ENCODE measurements at places on chromosomes 7 and 10.
A peak's percentile ranks its signal among the peaks of the same experiment; 100 is the strongest.

GRCh38 chr7:84105586-84105985 is 89.0 kb downstream of the SEMA3A start:
- DNase-seq = no peak

DNA sequence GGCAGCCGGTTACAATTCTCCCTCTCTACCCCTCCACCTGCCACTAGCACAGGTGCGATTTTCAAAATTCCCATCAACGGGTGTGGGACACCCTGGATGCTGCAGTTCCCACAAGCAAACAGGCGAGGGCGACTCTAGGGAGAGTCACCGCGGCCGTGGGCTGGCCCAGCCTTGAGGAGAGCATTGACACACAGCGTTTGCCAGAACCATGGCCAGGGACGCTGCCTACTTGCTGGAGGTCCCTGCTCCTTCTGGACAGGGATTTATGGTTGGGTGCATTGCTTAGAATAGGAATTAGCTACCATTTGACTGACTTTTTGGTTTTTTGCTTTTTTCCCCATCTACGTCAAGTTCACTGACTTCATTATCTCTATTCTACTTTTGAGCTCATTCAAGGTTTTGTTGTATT is 19.0 kb upstream of the CLDN4 start:
- DNase-seq = peak; percentile 45

DNA sequence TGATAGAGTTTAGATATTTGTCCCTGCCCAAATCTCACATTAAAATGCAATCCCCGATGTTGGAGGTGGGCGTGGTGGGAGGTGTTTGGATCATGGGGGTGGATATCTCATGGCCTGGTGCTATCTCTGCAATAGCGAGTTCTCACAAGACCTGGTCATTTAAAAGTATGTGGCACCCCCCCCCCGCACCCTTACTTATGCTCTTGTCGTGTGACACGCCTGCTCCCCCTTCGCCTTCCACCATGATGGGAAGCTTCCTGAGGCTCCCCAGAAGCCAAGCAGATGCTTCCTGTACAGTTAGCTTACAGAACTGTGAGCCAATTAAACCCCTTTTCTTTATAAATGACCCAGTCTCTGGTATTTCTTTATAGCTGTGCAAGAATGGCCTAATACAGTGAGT is 118.8 kb downstream of the SORBS1 start:
- DNase-seq = no peak

- no peak for DNase-seq
Observed at GRCh38 chr10:49508249-49508648, 30.7 kb downstream of the ERCC6 start.

DNA sequence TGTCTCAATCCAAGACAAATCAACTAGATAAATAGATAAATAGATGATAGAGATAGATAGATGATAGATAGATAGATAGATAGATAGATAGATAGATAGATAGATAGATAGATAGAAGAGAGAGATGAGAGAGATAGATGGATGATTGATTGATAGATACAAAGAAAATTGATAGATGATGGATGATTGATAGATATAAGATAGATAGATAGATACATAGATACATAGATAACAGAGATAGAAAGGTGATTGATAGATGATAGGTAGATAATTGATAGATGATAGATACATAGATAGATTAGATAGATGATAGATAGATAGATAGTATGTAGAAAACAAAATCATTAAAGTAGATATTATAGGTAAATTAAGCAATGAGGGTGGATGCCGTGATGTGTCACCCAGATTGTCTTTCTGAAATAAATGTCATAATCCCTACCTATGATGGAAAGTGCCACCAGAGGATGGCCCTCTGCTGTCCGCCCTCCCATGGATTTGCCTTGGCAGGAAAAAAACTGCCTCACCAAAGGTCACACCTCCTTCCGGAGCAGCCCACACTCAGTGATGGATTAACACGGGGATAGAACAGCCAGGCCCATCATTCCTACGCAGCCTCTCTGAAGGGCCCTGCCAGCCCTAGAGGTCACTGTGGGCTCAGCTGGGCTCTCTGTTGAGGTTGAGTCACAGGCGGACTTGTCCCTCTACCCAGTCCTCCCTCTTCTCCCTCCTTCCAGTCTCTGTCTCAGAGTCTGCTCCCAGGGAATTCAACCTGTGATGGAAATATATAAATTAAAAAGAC is 50.8 kb downstream of the KCNH2 start:
- no peak for DNase-seq

GRCh38 chr10:3542185-3542611 is 242.8 kb downstream of the KLF6 start:
- DNase-seq = no peak

GRCh38 chr10:129042776-129043595 is 424.1 kb upstream of the MGMT start:
- no peak for DNase-seq

- no peak for DNase-seq
Observed at GRCh38 chr10:43692051-43692825, 43.6 kb upstream of the ZNF32 start.

GRCh38 chr10:131876017-131876416 is 24.8 kb upstream of the PPP2R2D start:
- DNase-seq = no peak

GRCh38 chr7:157688533-157689268 is 351.9 kb downstream of the DNAJB6 start:
- no peak for DNase-seq

DNA sequence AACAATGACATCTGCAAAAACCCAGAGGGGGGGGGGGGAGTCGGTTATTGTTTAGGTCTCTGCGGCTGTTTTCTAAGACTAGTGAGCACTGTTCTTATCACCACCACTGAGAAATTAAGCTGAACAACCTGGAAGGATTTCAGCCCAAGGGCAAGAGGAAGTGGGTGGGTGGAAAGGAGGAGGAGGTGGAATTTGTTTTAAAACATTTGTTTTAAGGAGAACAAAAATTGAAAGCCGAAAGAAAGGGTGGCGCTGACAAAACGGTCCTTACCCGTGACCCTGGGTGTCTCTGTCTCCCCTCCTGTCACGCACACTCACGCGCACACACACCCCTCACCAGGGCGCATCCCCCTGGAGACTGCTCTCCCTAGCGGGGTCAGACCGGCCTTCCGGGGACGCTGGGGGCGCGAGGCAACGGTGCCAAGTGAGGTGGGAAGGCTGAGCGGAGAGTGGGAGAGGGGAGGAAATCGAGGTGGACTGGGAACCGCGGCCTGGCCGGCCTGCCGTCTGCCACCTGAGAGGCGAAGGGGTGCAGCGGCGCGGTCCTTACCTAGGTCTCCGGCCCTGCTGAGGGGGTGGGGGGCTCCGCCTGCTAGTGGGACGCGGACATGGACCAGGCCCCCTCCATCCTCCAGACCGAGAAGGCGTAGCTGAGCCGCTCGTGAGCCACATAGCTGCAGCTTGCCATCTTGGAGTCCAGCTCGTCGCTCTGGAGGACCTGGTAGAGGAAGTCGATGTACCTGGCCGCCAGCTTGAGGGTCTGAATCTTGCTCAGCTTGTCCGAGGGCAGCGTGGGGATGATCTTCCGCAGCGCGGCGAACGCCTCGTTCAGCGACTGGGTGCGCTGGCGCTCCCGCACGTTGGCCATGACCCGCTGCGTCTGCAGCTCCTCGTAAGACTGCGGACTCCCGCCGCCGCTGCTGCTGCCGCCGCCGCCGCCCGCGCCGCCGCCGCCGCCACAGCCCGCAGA is 1.0 kb downstream of the TWIST1 start:
- no peak for DNase-seq

- DNase-seq = no peak
Observed at GRCh38 chr7:51369746-51370145, 53.1 kb upstream of the COBL start.

- DNase-seq = no peak
Observed at GRCh38 chr10:75294518-75294865, 58.7 kb upstream of the COMTD1 start.

DNA sequence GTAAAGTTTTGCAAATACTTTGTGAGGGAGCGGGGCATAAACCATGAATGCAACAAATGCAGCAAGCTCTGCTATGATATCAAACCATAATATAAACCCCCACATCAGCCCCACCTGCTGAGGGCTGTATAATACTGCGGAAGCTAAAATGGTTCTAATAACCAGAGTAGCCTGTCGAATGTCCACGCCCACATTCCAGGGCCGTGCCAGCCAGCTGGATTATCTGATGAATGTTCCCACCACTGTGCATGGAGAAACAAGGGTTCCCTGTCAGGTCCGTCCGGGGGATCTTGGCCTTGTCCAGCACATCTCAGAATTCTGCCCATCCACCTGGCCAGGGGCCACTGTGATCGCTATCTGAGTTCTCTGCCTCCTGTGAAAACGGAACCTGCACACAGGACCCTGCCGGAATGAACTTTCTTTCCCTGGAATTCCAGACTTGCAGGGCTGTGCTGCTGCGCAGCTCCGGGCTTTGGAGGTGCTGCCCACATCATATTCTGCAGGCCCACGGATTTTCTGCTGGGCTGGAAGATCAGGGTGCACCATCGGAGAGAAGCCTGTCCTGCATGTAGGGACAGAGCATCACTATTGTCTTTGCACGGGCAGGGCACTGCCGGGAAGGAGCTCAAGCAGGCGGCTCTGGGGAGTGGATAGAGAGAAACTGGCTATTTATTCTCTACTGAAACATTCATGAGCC is 77.0 kb upstream of the GNA12 start:
- DNase-seq = no peak

- DNase-seq = no peak
Observed at GRCh38 chr7:24216576-24217125, 67.3 kb upstream of the NPY start.

- no peak for DNase-seq
Observed at GRCh38 chr7:74220229-74220628, 10.4 kb downstream of the LAT2 start.

GRCh38 chr7:55092975-55093373 is 74.2 kb downstream of the EGFR start:
- no peak for DNase-seq

DNA sequence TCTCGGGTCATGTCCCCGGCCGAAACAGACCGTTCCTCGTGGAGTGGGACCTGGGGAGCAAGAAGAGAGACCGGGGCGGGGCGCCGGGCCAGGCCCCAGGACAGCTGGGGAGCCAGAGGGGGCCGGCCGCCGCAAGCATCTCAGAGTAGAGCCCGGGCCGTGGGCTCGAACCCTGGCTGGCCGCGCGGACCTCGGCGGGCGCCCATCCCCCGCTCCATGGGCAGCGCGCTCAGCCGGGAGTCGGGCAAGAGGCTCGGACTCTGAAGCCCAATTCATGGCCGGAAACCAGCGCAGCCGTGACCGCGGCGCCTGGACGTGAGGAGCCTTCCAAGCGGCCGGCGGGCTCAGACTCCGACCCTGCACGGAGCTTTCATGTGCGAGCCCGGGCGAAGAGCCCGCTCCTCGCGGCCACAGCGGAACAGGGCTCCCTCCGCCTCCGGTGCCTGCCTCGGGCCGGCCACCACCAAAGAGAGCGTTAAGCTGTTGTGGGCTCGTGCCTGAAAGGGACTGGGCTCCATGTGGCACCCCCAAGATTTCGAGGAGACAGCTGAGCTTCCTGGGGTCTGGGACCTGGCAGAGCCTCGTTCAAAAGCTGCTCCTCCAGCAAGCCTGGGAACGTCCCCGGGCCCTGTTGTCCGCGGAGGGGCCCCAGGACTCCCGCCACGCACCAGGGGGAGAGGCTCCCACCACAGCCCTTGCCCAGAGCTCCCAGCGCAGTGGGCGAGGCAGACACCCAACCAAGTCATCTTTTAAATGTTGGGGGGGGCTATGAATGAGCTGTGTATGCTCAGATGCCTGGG is 757 bp upstream of the GRID1 start:
- no peak for DNase-seq

- peak; percentile 28 for DNase-seq
Observed at GRCh38 chr10:119750391-119751230, 24.8 kb downstream of the INPP5F start.

DNA sequence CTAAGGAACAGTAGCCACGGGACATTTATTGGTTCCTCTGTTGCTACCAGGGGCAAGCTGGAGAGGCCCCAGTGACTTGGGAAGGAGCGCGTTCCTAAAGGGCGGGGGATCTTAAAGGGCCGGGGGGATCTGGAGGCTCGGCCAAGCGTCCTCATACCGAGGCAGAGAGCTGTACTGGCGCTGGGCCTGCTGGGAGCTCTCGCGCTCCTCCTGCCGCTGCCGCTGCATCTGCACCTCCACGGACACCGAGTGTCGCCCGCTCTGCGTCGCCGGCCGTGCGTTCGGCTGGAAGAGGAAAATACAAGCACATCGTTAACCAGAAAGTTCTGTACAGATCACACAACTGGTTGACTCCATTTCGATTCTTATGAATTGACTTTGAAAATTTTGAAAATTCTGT is 695.6 kb downstream of the PARD3 start:
- no peak for DNase-seq

DNA sequence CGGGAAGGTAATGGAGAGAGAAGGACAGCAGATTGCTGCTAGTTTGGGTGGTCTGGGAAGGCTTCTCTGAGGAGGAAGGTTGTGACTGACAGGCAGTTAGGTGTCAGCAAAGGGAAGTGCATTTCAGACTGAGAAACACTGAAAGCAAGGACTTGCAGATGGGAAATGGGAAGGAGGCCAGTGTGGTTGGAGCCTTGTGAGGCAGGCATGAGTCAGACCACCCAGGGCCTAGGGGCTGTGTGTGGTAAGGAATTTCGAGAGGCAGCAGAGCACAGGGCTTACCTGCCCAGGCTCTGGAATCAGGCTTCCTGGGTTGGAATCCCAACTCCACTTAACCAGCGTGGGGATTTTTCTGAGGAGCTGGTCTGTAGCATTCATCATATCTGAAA is 53.5 kb downstream of the NRF1 start:
- no peak for DNase-seq

GRCh38 chr7:84354866-84355265 is 160.3 kb upstream of the SEMA3A start:
- DNase-seq = no peak

- DNase-seq = no peak
Observed at GRCh38 chr7:49481075-49481474, 292.4 kb upstream of the VWC2 start.

GRCh38 chr10:93680412-93681047 is 21.9 kb downstream of the FRA10AC1 start:
- no peak for DNase-seq

DNA sequence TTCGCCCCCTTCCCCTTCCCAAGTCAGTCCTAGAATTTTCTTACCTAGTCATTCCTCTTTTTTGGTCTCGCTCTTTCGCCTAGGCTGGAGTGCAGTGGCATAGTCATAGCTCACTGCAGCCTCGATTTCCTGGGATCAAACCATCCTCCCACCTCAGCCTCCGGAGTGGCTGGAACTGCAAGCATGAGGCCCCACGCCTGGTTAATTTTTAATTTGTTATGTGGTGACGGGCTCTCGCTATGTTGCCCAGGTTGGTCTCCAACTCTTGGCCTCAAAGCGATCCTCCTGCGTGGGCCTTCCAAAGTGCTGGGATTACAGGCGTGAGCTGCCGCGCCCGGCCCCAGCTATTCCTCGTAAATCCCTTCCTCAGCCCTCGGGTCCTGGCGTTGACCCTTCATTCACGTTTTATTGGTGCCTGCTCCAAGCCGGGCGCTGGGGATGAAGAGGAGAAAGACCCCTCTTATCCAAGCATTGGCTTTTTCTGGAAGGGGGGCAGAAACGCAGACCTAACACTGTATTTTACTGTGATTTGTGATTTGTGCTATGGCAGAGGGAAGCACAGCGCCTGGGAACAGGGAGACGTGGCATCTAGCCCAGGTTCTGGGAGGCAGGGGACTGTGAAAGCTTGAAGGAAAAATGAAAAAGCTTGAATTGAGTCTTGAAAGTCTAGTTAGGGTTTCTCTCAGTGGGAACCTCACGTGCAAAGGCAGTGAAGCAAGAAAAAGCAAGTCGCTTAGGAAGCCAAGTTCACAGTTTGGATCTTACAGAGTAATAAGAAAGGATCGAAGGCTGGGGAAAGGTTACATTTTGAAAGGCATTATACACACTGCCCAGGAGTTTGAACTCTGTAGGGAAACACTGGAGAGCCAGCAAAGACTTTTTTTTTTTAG is 516 bp downstream of the ZNHIT1 start:
- DNase-seq = no peak
